ENCODE measurements at places on chromosomes 6 and 20. TPM values are rescaled to one million over a fixed set of nuclear protein-coding genes. Genes with fewer than 3 reads are reported as not detected.
A peak's percentile ranks its signal among the peaks of the same experiment; 100 is the strongest.

The THEMIS gene
- not detected for total RNA-seq

DNA sequence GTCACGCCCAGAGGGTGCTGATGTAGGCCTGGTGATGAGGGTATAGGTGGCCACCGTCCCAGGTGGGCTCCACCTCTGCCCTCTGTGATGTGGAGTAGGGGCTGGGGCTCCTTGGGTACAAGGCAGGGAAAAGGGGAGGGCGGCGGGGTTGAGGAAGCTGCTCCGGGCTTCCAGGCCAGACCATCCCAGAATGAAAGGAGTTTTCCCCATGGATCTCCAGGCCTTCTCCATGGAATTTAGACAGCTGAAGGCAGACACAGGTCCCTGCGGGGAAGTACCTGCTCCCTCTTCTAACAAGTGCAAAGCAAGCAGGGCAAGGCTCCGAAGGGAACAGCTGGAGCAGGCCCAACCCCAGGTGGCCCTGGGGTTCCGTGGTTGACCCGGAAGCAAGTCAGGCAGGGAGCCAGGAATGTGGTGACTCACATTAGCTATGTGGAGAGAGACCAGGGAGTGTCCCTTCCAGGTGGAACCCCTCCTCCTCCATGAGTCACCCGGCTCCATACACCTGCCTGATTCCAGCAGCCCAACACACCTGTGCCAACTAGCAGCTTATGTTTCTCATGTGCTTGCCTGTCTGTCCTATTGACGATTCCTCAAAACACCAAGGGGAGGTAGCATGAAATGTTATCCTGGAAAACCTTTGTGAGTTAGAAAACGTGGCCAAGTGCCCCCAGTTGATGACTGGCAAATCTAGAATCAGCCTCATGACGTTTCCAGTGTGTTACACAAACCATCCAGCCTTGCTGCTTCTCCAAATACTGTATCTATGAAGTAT lies 59.7 kb upstream of the SNX9 start:
- peak overlapping the region; percentile 54 for H3K4me3 ChIP-seq
- no peaks in the 10 kb centered on the region for H3K36me3 ChIP-seq
- no peaks in the 10 kb centered on the region for H3K27me3 ChIP-seq
- DNase-seq, result peak; percentile 43
- H3K27ac ChIP-seq, result peak overlapping the region; percentile 88

DNA sequence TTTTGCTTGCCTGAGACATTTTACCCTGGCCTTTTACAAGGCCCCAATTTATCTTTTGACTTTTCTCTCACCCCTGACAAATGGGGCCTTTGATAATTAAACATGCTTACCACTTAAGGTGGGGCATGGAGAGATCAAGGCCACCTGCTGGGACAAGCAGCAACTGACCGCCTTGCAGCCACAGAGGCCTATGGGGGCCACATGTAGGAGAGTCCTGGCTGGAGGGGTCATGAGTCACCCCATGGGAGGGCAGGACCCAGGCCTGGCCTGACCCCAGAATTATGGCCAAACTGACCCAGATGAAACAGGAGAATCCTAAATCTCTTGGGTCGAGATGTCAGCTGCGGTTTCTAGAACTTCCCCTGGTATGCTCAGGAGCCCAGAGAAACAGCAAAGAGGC lies 8.5 kb upstream of the OCSTAMP start:
- no peak for DNase-seq
- H3K36me3 ChIP-seq, result no peaks in the 10 kb centered on the region
- no peak overlapping the region for H3K4me3 ChIP-seq
- H3K27me3 ChIP-seq, result no peaks in the 10 kb centered on the region
- H3K27ac ChIP-seq, result no peak overlapping the region

The SNAP25 gene
- not detected for total RNA-seq

The ABHD12 gene
- total RNA-seq, result 26.1 TPM

All from Karpas-422 (cell line).